Ovary (tissue), 10 donors: ENCODE measurements at places on chromosomes 1 and 21.

GRCh38 chr1:38525343-38526043 is 334.1 kb downstream of the RRAGC start:
- no peak overlapping the region for H3K4me3 ChIP-seq
- no peak for DNase-seq
- no peak overlapping the region for H3K27ac ChIP-seq
- H3K27me3 ChIP-seq: no peaks in the 10 kb centered on the region
- H3K4me1 ChIP-seq: no peaks in the 10 kb centered on the region

DNA sequence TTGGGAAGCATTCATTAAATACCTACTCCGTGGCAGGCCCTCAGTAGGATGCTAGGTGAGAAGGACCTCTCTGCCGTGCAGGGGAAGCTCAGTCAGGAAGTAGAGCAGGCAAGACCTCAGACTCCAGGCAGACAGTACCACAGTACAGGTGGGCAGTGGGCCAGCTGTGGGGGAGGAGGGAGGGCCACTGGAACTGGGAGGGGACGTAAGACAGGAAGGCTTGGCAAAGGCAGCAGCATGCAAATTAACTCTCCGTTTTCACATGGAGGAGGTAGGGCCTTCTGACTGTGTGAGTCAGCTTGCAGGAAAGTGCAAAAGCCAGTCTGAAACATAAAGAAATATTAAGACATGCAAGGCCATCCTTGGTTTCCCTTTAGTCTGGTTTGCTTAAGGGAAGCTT is 157.7 kb downstream of the TRIM33 start:
- H3K36me3 ChIP-seq: no peaks in the 10 kb centered on the region
- no peak overlapping the region for H3K4me3 ChIP-seq
- H3K4me1 ChIP-seq: no peaks in the 10 kb centered on the region

DNA sequence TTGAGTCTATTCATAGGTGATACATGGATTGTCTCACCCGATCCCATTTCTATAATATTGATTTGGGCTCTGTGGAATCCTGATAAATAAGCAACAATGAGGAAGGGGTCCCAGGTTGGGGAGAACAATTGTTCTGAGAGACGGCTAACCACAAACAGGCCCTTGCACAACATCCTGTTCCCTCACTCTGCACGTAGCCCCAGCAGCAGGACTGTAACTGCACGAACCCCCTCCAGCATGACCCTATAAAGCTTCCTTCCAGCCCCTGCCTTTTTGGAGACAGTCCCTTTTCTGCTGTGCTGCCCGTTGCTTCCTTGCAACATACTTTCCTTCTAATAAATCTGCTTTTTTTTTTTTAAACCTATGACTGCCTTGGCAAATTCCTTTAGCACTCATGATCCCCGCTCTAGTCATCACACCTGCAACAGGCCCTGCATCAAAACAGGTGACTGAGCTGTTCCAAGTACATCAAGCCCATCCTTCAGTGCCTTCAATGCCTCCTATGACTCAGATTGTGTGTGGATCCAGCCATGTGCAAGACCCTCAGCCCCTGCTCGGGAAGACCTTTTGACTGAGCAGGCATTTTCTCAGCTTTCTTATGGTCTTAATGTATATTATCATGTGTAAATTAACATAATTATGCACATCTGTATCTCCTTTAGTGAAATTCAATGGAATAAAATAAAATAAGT is 63.7 kb upstream of the B3GALNT2 start:
- no peaks in the 10 kb centered on the region for H3K4me1 ChIP-seq
- no peak for DNase-seq
- H3K36me3 ChIP-seq: no peaks in the 10 kb centered on the region
- no peak overlapping the region for H3K27ac ChIP-seq
- H3K27me3 ChIP-seq: no peaks in the 10 kb centered on the region

- peak overlapping the region; percentile 78 for H3K4me3 ChIP-seq
- no peak for DNase-seq
- H3K4me1 ChIP-seq: peaks cover 3% of the 10 kb centered on the region
- H3K27ac ChIP-seq: no peak overlapping the region
Observed at GRCh38 chr1:28246427-28246832, 10.5 kb downstream of the ATP5IF1 start.

GRCh38 chr1:200267458-200267857 is 142.4 kb downstream of the ZNF281 start:
- H3K4me1 ChIP-seq: no peaks in the 10 kb centered on the region
- no peak overlapping the region for H3K27ac ChIP-seq
- no peaks in the 10 kb centered on the region for H3K36me3 ChIP-seq
- DNase-seq: no peak
- no peak overlapping the region for H3K4me3 ChIP-seq

DNA sequence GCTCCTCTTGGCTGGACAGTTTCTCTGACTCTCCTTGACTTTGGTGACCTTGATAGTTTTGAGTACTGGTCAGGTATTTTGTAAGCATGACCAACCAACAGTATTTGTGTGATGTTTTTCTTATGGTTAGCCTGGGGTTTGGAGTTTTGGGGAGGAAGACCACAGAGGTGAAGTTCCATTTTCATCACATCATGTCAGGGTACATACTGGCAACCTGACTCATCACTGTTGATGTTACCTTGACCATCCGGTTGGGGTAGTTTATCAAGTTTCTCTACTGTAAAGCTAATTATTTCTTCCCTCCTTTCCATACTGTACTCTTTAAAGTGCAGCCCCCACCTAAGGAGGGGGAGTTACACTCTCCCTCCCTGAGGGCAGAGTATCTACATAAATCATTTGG is 13.4 kb downstream of the OSCP1 start:
- H3K4me1 ChIP-seq: no peaks in the 10 kb centered on the region
- no peaks in the 10 kb centered on the region for H3K36me3 ChIP-seq
- H3K4me3 ChIP-seq: no peak overlapping the region
- H3K27ac ChIP-seq: no peak overlapping the region
- H3K27me3 ChIP-seq: no peaks in the 10 kb centered on the region

DNA sequence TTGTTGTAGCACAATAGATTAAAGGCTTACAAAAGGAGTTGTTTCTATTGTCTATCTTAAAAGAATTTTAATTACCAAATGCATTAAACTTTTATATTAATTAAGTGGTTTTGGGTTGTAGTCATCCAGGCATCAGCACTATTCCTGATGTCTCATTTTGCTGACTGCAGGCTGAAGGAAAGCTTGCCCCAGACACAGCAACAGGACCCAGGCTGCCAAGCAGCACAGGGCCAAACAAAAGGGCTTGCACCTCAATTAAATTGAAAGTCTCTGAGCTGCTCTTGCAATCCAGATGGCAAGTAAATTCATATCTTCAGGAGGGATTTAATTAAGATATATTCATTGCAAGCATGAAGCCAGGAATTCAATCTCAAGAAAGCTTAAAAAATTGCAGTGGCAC is 80.7 kb upstream of the CHODL start:
- H3K27me3 ChIP-seq: no peaks in the 10 kb centered on the region
- H3K27ac ChIP-seq: no peak overlapping the region
- no peaks in the 10 kb centered on the region for H3K4me1 ChIP-seq
- no peak for DNase-seq

GRCh38 chr1:60615666-60616065 is 466.7 kb upstream of the NFIA start:
- H3K27me3 ChIP-seq: no peaks in the 10 kb centered on the region
- no peaks in the 10 kb centered on the region for H3K4me1 ChIP-seq
- no peak for DNase-seq
- H3K36me3 ChIP-seq: no peaks in the 10 kb centered on the region
- no peak overlapping the region for H3K27ac ChIP-seq

DNA sequence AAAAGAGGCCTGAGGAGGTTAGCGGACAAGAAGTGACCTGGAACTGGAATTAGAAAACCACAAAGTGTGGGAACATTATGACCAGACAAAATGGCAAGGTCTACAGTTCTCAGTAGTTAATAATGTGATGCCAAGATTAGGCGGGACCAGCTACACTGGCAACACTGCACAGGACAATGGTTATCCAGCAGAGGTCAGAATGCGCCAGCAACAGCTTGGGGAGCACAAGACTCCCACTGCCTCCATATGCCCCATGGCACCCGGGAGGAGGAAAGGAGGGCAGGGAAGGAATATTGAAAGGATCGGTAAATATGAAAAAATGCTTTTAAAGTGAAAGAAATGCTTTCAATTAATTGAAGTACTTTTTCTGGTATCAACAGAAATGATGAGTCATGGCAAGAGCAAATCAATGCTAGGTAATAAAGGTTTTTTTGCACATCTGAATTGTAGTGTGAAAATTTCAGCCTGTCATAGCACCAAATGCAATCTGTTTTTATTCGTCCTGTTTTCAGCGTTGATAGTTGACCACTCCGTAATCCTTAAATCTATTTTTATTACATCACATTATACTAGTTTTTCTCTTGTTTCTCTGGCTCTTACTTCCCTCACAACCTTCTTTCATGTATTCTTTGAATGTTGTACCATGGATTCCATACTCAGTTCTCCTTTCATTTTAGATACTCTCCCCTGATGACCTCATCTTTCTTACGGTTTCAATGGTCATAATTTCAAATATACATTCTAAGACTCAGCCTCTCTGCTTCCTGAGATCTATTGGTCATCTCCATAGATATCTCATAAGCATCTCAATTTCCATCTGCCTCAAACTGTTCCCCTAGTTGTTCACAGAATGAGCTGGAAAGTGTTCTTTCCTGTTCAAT is 30.7 kb downstream of the VCAM1 start:
- H3K4me3 ChIP-seq: no peak overlapping the region
- DNase-seq: no peak
- H3K4me1 ChIP-seq: no peaks in the 10 kb centered on the region
- no peaks in the 10 kb centered on the region for H3K36me3 ChIP-seq

- no peaks in the 10 kb centered on the region for H3K4me1 ChIP-seq
- DNase-seq: no peak
- no peak overlapping the region for H3K27ac ChIP-seq
- no peaks in the 10 kb centered on the region for H3K36me3 ChIP-seq
Observed at GRCh38 chr1:66245691-66246090, 288.3 kb upstream of the SGIP1 start.

GRCh38 chr1:147664206-147664605 is 6.1 kb downstream of the ACP6 start:
- H3K4me1 ChIP-seq: peaks cover under 1% of the 10 kb centered on the region
- DNase-seq: no peak
- H3K4me3 ChIP-seq: no peak overlapping the region
- no peaks in the 10 kb centered on the region for H3K36me3 ChIP-seq
- no peaks in the 10 kb centered on the region for H3K27me3 ChIP-seq

- no peaks in the 10 kb centered on the region for H3K36me3 ChIP-seq
- peaks cover 3% of the 10 kb centered on the region for H3K4me1 ChIP-seq
- H3K27ac ChIP-seq: no peak overlapping the region
- peak; percentile 18 for DNase-seq
- H3K4me3 ChIP-seq: no peak overlapping the region
- no peaks in the 10 kb centered on the region for H3K27me3 ChIP-seq
Observed at GRCh38 chr1:51768971-51769588, 109.4 kb downstream of the NRDC start.

DNA sequence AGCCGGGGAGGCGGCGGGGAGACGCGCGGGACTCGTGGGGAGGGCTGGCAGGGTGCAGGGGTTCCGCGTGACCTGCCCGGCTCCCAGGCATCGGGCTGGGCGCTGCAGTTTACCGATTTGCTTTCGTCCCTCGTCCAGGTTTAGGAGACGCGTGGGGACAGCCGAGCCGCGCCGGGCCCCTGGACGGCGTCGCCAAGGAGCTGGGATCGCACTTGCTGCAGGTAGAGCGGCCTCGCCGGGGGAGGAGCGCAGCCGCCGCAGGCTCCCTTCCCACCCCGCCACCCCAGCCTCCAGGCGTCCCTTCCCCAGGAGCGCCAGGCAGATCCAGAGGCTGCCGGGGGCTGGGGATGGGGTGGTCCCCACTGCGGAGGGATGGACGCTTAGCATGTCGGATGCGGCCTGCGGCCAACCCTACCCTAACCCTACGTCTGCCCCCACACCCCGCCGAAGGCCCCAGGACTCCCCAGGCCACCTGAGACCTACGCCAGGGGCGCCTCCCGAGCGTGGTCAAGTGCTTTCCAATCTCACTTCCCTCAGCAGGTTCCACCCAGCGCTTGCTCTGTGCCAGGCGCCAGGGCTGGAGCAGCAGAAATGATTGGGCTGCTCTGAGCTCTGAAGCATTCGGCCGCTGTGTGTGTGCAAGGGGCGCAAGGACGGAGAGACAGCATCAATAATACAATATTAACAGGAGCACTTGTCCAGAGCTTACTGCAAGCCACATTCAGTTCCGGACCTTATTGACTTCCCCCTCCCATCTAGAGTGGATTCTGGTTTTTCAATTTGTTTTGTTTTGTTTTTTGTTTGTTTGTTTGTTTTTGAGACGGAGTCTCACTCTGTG is 10.3 kb downstream of the SIM2 start:
- H3K27ac ChIP-seq: no peak overlapping the region
- no peaks in the 10 kb centered on the region for H3K4me1 ChIP-seq
- H3K36me3 ChIP-seq: no peaks in the 10 kb centered on the region
- peaks cover 18% of the 10 kb centered on the region for H3K27me3 ChIP-seq

DNA sequence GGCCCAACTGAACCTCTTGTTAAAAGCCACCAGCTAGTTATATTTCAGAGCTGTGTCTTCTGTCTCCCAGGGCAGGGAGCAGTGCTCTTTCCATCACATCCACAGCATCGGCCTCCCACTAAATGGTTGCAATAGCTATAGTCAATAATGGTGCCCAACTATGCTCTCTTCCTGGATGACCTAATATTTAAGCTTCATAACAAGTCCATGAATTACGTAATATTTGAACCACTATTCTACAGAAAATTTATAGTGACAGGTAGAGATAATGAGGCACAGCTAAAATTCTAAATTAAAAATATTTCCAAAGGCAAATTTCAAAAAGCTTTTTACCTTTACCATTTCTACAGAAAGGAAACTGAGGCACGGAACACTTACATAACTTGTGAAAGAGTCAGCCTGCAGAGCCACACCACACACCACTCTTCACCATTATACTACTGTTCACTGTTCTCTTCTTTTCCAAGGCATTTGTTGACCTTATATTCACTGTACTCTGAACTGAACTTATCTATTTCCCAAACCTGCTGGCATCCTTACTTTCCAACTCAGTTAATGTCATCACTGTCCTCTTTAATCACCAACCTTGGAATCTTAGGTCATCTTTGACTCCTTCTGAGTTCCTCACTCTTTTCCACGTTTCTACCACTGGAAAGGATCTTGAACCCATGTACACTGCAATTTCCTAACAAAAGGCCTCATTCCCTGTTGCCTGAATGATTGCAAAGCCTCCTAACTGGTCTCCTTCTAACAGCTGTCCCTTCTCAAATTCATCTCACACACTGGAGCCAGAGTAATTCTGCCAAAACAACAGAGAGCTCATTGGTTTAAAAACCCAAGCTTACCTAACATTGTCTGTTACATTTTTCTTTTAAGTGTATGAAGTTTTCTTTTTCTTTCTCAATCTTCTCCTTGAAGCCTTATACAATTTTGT is 85.5 kb downstream of the DDAH1 start:
- H3K27me3 ChIP-seq: no peaks in the 10 kb centered on the region
- peaks cover 5% of the 10 kb centered on the region for H3K4me1 ChIP-seq
- no peak for DNase-seq
- no peak overlapping the region for H3K4me3 ChIP-seq
